ENCODE measurements at places on chromosomes 12 and 14.

DNA sequence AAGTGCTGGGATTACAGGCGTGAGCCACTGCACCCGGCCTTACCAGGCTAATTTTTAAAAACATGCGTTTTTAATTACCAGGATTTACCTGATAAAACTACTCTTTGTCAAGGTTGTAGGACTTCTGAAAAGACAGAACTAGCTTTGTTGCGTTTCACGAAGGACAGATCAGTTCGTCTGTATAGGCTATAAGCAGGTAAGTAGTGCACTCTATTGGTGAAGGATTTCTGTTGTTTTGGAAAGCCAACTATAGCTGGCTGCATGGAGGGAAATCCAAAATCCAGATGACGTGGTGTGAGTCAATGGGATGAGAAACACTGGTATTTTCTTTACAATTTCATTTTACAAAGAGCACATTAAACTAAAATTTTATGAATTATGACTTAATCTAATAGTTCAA lies 14.6 kb downstream of the GNPNAT1 start:
- DNase-seq, result no peak

DNA sequence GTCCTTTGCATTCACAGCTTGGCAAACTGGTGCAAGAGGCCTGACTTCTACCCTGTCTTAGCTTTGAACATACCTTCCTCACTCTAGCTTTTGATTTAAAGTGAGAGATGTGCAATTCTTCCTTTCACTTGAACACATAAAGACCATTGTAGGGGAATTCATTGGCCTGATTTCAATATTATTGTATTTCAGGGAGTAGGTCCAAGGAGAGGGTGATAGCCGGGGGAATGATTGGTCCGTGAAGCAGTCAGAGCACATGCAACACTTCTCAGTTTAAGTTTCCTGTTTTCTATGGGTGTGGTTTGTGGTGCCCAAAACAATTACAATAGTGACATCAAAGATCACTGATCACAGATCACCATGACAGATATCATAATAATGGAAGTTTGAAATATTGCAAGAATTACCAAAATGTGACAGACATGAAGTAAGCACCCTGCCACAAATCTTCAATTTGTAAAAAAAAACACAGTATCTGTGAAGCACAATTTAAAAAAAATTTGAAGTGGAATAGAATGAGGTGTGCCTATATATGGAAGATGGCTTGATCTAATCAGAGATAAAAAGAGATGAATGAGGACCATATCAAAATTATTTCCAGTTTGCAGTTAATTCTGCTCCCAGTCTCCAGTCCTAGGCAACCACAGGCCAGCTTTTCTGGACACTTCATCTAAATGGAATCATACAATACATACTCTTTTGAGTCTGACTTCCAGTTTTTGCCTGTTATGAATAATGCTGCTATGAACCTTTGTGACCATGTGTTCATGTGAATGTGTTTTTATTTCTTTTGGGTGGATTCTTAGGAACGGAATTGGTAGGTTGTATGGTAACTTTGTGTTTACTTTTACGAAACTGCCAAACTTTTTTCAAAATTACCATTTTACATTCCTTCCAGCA lies 23.2 kb downstream of the BORCS5 start:
- DNase-seq, result no peak

- peak; percentile 79 for DNase-seq
Measured at GRCh38 chr12:64181430-64182291, 40.4 kb downstream of the KICS2 start.

- DNase-seq, result peak; percentile 87
Measured at GRCh38 chr14:103056322-103057027, 874 bp downstream of the CDC42BPB start.

GRCh38 chr14:49019467-49020115 lies 566.6 kb downstream of the RPS29 start:
- no peak for DNase-seq

GRCh38 chr14:69652942-69653684 lies 41.7 kb downstream of the SUSD6 start:
- no peak for DNase-seq

DNA sequence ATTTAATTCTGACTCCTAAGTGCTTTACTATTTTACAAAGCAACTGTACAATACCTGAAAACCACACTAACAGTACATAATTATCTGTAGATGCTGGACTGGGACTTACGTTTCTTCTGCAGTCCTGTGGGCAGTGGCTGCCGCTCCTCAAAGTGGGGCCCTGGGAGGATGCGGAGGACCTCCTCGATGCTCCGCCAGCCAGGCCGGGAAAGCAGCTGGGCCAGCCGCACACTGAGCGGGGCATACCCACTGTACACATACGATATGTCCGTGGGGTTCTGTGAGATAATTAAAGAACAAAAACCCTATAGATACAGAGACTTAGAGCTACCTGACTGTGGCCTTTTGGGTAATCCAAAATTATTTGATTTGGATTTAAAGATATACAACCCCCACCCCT lies 6.8 kb upstream of the DIABLO start:
- DNase-seq, result no peak

GRCh38 chr12:81257947-81258551 lies 180.2 kb downstream of the ACSS3 start:
- no peak for DNase-seq

DNA sequence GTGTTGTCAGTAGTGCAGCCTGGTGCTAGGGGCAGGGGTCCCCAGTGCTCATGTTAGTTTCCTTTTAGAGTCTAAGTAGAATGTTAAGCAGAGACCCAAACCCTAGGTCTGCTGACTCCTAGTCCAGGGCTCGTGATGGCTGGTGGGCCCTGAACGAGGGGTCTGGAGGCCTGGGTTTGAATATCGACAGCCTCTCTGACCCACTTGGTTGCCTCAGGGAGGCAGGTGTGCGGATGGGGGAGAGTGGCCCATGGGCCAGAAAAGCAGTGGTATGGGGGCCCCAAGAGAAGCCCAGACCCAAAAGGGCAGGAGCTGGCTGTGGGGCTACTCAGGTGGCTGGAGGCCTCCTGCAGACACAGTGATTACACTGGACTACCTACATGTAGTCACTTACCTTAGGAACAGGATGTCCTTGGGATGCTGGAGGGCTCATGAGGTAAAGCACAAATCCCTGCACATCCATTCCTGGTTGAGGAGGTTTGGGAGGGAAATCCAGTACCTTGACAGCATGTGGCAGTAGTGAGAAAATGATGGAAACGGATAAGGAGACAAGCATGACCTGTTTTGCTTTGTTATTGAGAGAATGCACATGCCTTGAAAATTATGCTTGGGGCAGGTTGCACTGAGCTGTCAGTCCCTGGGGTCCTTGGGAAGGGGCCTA lies 1.7 kb upstream of the SLC25A29 start:
- DNase-seq, result no peak

DNA sequence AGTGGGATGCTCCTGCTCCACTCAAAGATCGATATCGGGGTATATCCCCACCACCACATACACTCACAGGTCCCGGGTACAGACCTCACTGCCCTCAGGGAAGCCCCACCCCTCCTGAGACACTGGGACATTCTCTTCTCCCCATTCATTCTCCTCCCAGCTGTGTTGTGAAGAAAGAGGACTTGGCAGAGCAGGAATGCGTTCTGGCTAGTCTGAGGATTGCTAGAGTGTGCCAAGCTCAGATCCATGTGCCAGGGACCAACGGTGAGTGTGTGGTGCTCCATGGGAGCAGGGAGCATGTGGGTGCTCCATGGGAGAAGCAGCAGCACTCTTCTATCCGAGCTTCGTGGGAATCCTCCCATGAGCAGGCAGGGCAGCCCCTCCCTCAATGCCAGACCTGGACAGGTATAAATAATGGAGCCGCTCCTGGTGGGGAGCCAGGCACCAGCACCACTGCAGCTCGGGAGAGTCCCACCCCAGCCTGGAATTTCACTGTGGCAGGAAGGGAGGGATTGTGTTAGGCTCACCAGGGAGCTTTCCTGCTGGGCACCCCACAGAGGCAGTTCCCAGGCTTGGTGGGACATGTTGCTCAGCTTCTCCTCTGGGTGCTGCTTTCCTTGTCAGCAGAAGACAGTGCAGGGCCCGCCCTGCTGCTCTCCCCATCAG lies 2.3 kb upstream of the KRT5 start:
- peak; percentile 75 for DNase-seq

DNA sequence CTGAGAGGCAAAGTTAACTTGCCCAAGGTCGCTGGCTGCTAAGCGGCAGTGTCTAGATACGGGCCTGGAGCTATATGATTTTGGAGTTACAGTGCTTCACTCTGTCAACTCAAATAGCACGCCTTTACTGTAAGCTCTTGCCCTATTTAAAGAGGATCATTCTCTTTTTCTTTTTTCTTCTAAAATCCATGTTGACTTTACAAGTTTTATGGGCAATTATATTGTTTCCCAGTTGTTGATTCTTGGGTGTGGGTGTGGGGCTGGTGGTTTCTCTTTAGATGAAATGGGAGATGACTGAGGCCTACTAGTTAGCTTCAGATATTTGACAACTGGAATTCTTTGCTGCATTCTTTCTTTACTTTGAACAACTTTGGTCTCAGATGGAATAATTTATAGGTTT lies 70.7 kb downstream of the C12orf75 start:
- no peak for DNase-seq

DNA sequence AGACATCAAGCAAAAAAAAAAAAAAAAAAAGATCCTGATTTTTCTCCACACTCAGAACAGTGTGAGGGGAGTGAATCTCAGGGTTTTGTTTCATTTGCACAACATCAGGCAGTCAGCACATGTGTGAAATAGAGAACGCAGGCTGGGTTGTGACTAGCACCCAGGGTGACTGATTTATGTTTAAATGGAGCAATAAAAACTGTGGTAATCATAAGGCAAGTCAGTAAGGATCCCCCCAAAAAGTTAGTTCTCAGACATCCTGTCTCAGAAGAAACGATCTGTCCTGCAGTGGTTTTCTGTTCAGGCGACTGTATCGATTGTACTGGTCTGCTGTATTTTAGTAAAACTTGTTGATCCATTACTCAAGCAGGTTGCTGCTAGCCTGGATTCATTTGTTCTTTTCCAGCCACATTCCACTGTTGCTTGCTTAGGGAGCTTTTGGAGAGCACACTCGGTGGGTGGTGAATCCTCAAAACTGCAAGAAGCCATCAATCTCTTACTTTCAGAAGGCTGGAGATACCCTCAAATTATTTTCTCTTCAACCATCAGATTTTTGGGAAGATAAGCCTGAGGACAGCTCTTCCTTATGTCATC lies 107.1 kb downstream of the DACT1 start:
- no peak for DNase-seq

All from RWPE2 (cell line).